ENCODE measurements at places on chromosomes 16 and 17. TPM values are rescaled to one million over a fixed set of nuclear protein-coding genes. Genes with fewer than 3 reads are reported as not detected.

DNA sequence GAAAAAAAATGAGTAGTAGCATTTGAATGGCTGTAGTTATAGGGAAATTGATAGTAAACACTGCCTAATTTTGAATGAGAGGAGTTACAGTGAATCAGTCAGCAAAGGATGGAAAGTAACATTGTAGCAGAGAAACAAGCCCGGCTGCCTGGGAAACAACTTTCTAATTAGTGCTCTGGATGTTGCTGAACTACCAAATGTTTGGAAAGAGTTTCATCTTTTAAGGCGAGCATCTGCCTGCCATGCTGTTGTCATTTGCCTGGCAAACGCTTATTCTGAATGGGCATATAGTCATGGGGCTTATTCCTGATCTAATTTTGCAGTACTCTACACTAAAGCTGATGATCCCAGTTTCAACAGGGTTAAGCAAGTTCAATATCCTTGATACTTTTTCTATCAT, 138.6 kb downstream of the CDH11 start:
- no peak for DNase-seq

DNA sequence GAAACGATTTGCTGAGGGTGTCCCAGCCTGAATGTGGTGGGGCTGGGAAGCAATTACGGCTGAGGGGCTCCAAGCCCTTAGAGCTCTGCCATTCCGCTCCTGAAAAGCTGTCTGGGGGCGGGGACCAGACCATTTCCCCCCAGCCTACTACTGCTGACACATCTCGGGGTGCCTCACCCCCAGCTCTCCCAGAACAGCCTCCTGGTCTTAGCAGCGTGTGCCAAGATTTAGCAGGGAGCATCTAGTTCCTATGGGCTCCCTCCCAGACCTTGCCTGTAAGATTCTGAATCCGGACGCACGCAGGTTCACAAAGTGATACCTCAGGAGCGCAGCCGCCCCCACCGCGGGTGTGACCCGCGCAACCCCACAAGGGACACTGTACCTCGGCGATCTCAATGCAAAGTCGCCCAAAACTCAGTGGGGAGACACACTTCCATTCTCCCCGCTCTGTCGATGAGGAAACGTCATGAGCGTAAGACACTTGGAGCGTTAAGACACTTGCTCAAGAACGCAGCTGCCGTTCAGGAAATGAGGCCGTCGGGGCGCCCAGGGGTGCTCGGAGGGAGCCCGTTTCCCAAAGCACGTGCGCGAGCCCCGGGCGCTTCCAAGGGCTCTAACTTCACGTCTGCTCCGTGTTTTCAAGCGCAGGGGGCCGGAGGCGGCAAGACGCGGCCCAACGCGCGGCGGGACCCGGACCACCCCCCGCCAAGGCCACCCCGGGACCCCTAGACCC, 629 bp downstream of the GEMIN4 start:
- DNase-seq: peak; percentile 37

DNA sequence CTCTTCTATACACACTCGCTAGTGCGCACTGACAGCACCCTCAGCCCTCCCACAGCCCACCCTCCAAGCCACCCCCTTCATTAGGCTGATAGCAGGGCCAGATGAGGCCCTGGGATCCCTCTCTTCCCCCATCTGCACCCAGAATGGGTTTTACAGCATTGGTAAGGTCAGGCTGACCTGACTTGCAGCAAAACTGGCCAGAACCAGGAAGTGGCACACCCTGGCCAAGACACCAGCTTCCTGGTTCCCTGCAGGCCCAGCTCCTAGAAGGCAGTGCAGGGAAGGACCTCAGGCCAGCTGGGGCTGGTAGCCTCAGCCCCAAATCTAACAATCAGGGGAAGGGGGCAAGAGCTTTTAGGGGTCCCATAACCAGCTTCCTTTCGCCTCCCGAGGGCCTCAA, 50.0 kb upstream of the MRPS23 start:
- peak; percentile 82 for DNase-seq

DNA sequence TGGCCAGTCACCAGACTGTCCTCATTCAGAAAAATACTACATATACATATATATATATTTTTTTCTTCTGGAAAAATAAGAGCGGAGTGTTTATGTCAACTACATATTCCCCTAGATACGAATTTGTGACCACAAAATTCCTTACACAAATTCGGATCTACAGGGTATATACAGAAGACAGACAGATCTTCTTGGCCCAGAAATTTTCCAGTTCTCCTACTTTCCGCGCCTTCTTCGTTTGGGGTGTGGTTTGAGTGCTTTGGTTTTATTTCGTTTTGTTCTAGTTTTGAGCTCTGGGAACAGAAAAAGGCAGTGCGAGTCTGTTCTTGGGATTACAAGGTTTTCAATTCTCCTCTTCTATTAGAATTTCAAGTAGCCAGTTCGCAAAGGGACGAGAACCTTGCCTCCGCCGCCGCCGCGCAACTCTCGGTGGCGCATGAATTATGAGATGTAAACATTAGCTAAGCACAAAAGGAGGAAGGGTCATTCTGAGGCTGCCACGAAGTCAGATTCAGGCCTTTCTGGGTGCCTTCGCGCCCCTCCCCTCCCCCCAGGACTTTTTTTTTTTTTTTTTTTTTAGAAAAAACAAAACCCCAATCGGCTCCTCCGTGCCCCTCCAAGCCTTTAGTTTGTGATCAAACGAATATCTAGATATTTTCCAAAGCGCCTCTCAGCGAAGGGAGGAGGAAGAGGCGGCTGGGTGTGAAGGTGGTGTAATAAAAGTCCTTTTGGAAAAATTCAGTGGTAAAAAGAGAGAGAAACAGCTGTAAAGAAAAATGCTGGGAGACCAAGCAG, 1.8 kb upstream of the HOXB4 start:
- DNase-seq: no peak

DNA sequence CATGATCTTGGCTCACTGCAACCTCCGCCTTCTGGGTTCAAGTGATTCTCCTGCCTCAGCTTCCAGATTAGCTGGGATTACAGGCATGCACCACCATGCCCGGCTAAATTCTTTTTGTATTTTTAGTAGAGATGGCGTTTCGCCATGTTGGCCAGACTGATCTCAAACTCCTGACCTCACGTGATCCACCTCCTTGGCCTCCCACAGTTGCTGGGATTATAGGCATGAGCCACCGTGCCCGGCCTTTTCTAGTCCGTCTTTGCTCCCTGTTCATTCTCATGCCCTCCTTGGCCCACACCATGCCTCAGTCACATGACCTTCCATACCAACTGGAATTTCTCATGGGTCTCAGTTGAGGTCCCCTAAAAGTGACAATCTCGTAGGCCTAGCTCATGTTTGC, 86.9 kb downstream of the SNX29 start:
- DNase-seq: no peak

The CLEC19A gene
- total RNA-seq: not detected

The C16orf92 gene
- total RNA-seq: not detected

- DNase-seq: no peak
These were observed 17.6 kb downstream of the HS3ST3A1 start for GRCh38 chr17:13583996-13584700.

All from body of pancreas (tissue), 4 donors.